Esophagus squamous epithelium (tissue), 5 donors: ENCODE measurements at places on chromosomes 7 and 10.

GRCh38 chr7:157037635-157038034 is 27.2 kb upstream of the MNX1 start:
- DNase-seq = no peak

DNA sequence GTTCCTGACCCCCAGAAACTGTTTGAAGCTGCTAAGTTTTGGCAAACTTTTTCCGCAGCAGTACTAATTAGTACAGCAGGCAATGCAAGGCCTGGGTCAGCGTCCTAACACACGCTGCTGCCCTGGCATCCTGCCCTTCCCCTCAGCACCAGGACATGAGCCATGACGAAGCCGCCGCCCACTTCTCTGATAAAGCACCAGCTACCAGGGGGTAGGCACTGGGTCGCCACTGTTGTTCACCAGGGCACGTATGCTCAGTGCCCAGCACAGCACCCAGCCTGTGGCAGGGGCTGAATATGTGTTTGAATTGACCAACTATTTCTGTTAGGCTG is 59.5 kb downstream of the CHST15 start:
- DNase-seq = no peak

GRCh38 chr10:126119599-126119998 is 223.2 kb downstream of the FANK1 start:
- no peak for DNase-seq

DNA sequence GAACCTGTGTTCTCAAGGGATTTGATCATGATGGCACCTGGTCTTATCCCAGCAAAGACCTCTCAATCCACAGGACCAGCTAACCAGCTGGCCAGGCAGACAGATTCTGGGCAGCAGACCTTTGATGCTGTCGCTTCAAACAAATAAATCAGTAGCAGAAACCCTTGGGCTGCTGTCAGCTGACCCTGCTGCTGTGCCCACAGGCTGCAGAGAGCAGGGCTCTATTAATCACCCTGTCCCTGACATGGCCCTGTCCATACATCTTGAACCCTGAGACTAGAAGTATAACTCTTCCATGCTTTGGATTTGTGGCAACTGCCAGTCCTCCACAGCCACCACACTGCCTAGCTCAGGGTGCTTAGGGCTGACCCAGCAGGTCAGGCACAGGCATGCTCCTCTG is 244.1 kb upstream of the PODXL start:
- DNase-seq = no peak

DNA sequence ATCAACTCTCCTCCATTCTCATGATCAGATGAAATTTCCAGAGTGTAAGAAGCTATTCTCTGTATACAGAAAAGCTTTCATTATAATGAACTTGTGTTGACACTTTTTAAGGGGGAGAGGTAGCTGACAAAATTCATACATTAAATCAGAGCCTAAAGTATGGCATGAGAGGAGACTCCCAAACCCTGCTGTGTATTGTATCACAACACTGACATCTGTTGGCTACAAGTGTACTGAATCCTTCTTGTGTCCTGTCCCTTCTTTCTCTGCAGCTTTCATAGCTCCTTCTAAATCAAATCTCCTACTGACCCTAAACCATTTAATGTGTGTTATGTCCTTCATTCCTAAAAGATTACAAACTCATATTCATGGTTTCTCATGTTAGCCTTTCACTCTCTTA is 70.9 kb downstream of the GCC1 start:
- no peak for DNase-seq

GRCh38 chr10:108421266-108421665 is 1256.8 kb upstream of the SORCS1 start:
- no peak for DNase-seq

- DNase-seq = no peak
These were observed 138.7 kb downstream of the NRP1 start for GRCh38 chr10:33195608-33196376.

DNA sequence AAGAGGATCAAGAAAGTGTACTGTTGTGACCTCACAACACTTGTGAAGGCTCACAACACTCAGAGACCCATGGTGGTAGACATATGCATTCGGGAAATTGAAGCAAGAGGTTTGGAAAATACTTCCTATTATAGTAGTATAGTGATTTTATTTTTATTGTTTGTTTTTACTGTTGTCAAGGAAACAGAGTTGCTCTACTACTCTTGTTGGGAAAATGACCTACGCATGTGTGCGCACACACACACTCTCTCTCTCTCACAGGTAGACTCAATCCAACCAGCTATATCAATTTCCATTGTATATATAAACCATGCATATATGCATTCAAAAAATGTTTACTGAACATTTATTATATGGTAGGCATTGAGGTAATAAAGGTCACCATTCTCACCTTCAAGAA is 63.7 kb upstream of the PRR15 start:
- no peak for DNase-seq

- no peak for DNase-seq
These were observed 1349.1 kb downstream of the XPNPEP1 start for GRCh38 chr10:108574233-108574632.

- no peak for DNase-seq
These were observed 21.8 kb downstream of the AKR1E2 start for GRCh38 chr10:4847561-4848355.
